SK-N-SH (cell line): ENCODE measurements at places on chromosomes 11 and 22.

- no peak for DNase-seq
Measured at GRCh38 chr11:110939471-110939870, 227.2 kb upstream of the ARHGAP20 start.

DNA sequence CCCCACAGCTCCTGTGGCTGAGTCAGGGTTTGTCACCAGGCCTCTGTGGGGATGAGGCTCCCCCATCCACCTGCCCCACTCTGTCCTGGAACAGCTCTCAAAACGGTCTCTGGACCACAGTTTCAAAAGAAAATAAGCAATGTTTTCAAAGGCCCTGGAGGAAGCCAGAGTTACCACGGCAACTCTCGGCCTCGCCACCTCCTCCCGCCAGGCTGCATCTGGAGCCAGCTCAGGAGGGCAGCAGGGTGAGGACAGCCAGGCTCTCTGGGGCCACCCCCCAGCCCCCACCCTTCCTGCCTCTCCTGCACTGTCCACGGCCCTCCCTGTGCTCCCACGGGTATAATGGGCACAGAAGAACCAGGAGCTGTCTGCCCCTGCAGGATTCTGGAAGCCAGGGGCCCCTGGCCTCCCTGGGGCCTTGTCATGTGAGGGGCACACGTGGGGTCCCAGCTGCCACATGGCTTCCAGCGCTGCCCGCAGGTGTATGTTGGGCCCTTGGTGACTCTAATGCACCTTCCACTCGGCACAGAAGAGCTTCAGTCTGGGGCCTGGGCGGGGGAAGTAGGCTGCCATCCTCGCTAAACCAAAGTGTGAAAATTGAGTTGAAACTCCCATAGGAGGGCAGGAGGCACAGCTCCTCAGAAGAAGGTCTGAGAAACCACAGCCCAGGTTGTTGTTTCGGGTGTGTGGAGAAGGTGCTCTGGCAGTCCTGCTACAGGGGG lies 10.3 kb downstream of the CD81 start:
- DNase-seq = peak; percentile 83

- DNase-seq = peak; percentile 47
Measured at GRCh38 chr11:83785942-83786341, 499.8 kb upstream of the CCDC90B start.

- no peak for DNase-seq
Measured at GRCh38 chr22:19972652-19973550, 31.3 kb upstream of the TXNRD2 start.

DNA sequence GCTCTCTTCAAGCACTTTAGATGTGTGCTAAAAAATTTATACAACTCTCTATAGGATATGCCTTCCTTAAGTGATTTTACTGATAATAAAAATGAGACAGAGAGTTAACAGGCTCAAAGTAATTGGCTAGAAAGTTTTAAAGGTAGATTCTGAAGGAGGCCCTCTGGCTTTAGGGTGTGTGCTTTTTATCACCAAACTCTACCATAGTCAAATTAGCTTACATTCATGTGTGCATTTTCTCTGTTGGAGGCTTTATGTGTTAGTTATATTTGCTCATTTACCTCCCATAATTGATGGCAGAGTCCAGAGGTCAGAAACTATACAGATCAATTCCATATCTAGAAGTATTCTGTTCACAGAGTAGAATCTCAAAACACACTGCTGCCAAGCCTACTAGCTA lies 317.5 kb downstream of the JRKL start:
- DNase-seq = no peak

GRCh38 chr11:73586791-73587190 lies 11.1 kb downstream of the FAM168A start:
- no peak for DNase-seq

DNA sequence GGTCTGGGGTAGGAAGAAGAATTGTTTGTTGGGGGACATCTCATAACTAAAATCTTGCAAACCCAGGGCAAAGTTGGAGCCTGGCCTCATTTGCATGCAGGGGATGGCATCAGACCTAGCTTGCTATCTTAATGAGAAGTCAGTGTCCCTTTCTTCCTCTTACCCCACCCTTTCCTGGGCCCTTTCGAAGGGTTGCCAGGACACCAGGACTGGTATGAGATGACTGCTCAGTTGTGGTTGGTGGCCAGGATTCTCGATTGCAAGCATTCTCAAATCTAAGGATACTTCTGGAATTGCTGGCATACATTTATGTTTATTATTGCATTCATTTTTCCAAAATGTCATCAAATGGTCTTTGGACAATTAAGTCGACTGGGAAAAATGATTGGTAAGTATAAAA lies 131.0 kb downstream of the SLC1A2 start:
- DNase-seq = no peak
